ENCODE measurements at places on chromosomes 12 and 14.
A peak's percentile ranks its signal among the peaks of the same experiment; 100 is the strongest.

DNA sequence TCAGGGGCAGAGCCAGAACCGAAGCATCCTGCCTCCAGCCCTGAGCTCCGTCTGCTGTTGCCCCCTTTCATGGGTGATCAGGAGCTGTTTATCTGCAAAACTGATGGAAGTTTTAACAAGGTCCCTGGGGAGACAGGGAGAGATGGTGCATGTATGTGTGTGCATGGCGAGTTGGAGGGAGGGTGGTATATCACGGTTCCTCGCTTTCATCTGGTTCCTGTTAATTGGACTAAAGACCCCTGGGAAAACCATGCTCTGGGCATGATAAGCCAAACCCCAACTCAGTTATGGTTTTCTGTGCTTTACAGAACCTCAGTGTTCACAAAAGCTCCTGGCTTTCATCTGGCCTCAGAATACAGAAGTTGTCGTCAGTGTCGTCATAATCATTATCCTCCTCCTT lies 133.6 kb downstream of the KSR2 start:
- no peak for DNase-seq

DNA sequence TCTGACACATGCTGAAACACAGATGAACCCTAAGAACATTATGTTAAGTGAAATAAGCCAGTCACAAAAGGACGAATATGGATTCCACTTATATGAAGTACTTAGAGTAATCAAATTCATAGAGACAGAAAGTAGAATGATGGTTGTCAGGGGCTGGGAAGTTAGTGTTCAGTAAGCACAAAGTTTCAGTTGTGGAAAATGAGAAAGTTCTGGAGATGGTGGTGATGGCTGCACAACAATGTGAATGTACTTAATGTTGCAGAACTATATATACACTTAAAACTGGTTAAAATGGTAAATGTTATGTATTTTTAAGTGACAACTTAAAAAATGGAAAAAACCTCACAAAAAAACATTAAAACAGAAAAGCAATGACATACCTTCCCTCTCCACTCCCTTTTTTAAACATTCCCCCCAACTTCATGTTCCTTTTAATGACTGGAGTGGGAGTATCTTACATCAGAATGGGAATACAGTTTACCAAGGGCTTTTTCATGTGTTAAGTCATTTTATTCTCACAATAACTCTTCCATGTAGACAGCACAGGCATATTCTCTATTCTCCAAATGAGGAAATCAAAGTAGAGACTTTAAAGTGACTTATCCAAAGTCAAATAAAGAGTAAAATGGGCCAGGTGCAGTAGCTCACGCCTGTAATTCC lies 24.0 kb downstream of the BTBD7 start:
- no peak for DNase-seq

GRCh38 chr12:103771466-103771865 lies 69.6 kb downstream of the NT5DC3 start:
- DNase-seq = no peak

- no peak for DNase-seq
These were observed 256.7 kb upstream of the PLEKHG7 start for GRCh38 chr12:92446083-92446460.

GRCh38 chr12:78490861-78491260 lies 373.7 kb upstream of the SYT1 start:
- DNase-seq = no peak

GRCh38 chr12:52006726-52007157 lies at the start of gene TAMALIN:
Gene TAMALIN (plus strand): TSS chr12:52006946. CDS start chr12:52007020, 74 bp downstream.
- peak; percentile 85 for DNase-seq

- no peak for DNase-seq
These were observed 22.5 kb downstream of the PKP2 start for GRCh38 chr12:32874078-32874477.

DNA sequence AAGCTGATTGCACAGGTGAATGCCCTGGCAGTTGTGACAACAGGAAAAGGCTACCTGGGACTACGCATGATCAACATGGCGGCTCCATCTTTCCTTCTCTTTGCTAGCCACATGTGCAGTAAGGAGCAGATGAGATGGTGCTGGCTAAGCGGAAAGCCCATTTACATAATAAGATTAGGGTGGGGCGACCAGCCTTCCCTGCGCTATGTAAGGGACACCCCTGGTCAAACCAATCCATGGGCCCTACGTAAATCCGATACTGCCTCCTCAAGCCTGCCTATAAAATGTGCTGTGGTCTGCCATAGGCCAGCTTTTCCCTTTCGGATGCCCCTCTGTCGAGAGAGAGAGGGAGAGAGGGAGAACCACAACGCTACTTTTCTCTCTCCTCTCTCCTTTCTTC lies 31.0 kb upstream of the BTG1 start:
- DNase-seq = no peak

DNA sequence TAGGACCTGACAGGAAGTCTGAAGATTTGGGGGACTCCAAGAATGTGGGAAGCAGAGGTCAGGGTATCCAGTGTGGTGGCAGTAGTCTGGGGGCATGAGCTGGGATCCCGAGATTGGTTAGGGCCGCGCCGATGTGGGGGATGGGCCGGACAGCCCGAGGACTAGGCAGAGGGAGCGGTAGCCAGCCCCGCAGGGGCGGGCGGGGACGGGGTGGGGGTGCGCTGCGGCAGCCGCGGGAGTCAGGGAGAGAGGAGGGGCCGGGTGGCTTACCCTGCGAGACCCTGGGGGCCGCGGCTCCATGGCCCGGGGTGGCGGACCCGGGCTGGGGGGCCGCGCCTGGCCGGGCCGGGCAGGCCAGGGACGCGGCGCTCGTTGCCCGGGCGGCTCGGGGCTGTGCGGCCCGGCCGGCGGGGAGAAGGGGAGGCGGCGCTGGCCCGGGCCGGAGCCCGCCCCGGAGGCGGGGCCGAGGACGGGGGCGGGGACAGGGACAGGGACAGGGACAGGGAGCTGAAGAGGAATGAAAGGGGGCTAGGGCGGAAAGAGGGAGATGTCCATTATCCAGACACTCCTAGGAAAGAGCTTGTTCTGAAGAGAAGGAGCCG lies 5.6 kb downstream of the ZNF385A start:
- no peak for DNase-seq

DNA sequence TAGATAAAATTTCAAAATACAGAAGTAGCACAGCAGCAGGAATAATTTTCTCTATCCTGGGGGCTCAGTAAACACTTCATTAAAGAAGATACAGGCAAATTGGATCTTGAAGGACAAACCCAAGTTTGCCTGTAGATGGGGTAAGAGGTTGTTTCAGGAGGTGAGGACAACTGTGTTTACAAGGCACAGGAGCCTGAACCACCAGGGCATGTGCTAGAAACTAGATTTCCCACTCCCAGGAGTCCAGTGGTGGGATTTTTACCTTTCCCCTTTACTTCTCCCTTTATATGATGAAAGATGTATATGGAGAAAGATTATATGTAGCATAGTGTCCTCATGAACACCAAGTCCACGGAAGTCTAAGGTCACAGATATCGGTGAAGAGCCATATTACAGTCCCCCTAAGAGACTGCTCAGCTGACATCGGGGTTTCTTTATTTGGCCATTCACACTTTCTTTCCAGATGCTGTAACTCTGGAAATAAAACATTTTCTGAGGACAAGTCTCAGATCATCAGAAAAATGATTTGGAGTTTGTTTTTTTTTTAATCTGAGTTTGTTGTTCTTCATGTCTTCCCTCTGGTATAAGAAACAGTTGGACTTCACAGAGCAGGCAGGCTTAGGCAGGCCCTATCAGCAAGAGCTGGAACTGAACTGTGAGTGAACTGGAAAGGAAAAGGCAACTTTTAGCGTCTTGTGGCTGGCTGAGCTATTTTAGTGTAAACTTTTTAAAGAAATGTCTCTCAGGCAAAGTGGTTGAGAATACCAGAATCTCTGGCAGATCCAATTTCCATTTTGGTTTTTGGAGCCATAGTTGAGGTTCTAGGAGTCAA lies 8.0 kb upstream of the EVL start:
- DNase-seq = peak; percentile 61

DNA sequence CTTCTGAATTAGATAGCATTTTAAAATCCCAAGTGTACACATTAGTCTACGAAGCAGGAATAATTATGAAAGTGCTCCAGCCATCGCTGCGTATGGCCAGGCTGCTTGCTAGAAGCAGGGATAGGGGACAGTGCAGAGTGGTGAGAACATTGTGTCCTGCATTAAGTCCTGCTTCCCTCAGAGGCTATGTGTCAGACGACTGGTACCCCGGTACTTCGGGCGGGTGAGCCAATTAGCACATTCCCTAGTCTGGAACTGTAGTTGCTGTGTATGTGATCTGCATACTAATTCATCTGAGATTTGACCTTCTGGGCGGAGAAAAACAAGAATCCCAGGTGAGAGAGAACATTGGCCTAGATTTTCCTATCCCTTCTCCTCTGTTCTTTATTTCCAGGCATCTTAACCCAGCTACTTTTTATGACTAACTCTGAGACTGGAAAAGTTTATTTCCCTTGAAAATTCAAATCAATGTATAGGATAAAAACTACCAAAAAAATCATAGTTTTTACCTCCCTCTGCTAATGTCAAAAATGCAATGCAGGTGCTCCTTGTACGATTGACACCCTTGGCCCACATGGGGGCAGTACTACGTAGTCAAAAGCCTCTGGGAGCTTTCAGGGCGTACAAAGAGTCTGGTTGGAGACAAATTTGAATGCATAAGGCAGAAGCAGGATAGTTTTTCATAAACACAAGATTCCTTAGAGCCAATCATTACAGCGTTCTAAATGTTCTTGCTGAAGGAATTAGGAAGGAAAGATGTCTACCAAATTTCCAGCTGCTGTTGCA lies 764.3 kb downstream of the NOVA1 start:
- no peak for DNase-seq

- DNase-seq = no peak
These were observed 963 bp downstream of the TCTN2 start for GRCh38 chr12:123671876-123672275.

- DNase-seq = no peak
These were observed 38.9 kb upstream of the TMTC2 start for GRCh38 chr12:82647853-82648252.

GRCh38 chr12:25557830-25558436 lies 4.8 kb upstream of the LMNTD1 start:
- DNase-seq = no peak

DNA sequence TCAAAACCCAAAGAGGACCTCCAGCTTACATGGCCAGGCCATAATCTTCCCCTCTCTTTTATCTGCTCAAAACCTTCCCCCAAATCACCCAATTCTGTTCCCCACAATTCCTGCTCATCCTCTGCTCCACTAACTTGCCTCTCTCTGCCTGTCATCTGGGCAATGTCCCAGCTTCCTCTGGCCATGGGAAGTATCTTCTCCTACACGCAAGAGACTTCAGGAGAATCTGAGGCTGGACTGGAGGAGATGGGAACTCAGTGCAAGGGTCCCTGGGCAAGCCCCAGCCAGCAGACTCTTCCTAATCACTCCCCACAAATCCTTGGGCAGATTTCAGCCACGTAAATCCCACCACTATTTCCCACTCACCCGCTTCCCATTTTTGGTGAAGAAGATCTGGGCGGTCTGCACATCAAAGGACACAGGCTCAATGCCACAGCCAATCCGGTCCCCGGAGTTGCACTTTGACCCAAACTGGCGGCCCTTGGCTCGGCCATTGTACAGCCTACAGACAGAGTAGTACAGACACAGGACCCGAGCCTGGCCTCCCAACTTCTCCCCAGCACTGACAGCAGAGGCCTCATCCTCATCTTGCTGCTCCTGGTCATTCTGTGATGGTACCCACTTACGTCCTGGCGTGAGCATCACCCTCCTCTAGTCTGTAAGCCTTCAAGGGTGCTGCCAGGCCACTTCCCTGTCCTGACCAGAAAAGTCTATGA lies 4.7 kb downstream of the SPRYD3 start:
- DNase-seq = no peak

DNA sequence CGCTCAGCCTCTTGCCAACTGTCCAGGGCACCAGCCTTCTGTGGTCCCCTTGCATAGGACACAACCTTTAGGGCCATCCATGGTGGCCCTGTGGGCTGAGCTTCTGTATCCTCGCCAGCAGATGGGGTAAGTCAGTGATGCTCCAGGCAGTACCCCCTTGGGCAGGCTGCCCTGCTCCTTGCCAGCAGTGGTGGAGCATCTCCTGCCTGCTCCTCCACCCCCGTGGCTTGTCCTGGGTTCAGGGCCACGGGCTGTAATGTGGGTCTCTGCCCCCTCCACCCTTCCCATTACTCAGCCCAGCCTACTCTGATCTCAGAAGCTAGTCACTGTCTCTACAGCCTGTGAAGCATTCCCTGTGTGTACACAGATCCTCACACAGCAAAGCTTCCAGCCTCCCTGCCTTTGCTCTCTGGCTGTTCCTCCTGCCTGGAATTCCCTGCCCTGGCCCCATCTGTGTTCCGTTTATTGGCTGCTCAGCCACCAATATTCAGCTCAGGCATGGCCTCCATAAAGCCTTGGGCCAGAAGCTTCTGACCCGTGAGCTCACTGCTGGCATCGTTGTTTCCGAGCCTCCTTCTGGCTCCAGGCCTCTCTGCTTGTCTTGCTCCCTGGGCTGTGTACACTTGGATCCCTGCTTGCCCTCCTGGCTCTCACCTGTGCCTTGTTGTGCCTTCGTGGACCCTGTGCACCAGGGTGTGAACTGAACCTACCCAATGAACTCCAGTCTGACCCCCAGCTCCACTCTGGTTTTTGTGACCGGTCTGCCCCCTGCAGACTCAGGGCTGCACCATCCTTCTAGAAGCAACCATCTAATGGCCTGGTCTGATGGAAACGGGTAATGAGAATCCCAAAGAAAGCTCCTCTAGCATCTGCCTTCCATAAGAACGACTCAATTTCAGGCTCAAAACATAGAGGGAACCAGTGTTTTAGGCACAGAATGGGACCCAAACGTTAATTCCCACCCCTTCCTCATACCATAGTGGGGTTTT lies 177.0 kb upstream of the PRMT8 start:
- no peak for DNase-seq

GRCh38 chr14:106846218-106846617 lies 1319.8 kb downstream of the TMEM121 start:
- DNase-seq = no peak

DNA sequence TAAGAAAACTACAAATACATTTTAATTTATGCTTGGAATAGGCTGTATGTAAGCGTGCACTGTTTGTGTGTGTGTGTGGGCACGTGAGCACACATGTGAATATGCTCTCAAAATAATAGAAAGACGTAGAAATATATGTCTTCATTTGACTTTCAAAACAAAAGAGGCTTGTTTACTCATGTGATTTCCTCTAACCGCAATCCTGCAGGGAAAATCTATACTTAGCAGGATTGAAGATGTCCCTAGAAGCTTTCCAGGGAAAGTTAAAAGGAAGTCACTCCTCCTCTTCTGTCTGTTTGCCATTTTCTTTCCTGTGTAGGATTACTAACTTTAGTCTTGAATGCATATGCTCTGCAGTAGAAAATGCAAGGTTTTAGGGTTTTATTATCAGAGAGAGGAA lies 404.7 kb downstream of the MDGA2 start:
- no peak for DNase-seq

GRCh38 chr12:66168410-66168809 lies 1.4 kb downstream of the TMBIM4 start:
- no peak for DNase-seq

GRCh38 chr12:27733052-27733656 lies 22.5 kb downstream of the MRPS35 start:
- DNase-seq = peak; percentile 23

GRCh38 chr12:52351196-52352059 lies 15.9 kb downstream of the KRT85 start:
- DNase-seq = peak; percentile 67
